ENCODE measurements at places on chromosomes 7 and 10. TPM values are rescaled to one million over a fixed set of nuclear protein-coding genes. Genes with fewer than 3 reads are reported as not detected.

The AOAH gene
- 0.22 TPM for total RNA-seq

The LAMB4 gene
- total RNA-seq = under 0.01 TPM

The DPYSL4 gene
- 1.2 TPM for total RNA-seq

The PLXNA4 gene
- total RNA-seq = 0.33 TPM

The AZGP1 gene
- total RNA-seq = not detected

The RGR gene
- total RNA-seq = not detected

The ASZ1 gene
- not detected for total RNA-seq

The LIPM gene
- not detected for total RNA-seq

The PNLIPRP1 gene
- total RNA-seq = not detected

The ASL gene
- total RNA-seq = 32.2 TPM

The TUBB8 gene
- not detected for total RNA-seq

The ATRNL1 gene
- 0.22 TPM for total RNA-seq

The AOC1 gene
- total RNA-seq = not detected

The OR2AE1 gene
- under 0.01 TPM for total RNA-seq

The MYO1G gene
- total RNA-seq = 0.33 TPM

The TDRD1 gene
- total RNA-seq = 0.39 TPM

The C10orf67 gene
- not detected for total RNA-seq

The PRR15 gene
- 286 TPM for total RNA-seq

The PIP gene
- total RNA-seq = not detected

The GPR37 gene
- 2.0 TPM for total RNA-seq

The SORCS1 gene
- not detected for total RNA-seq

The UPK3BL2 gene
- total RNA-seq = 12.2 TPM

The DPP6 gene
- under 0.01 TPM for total RNA-seq

The HOXA10 gene
- total RNA-seq = not detected

The SKIDA1 gene
- 7.5 TPM for total RNA-seq

The MYPN gene
- total RNA-seq = under 0.01 TPM

The SIRT1 gene
- total RNA-seq = 8.8 TPM

The MYH16 gene
- under 0.01 TPM for total RNA-seq

The RNLS gene
- 10.2 TPM for total RNA-seq

The VDAC2 gene
- total RNA-seq = 162 TPM

Measured in placental epithelial cell (primary cell).